Vagina (tissue), 2 donors: ENCODE measurements at places on chromosomes 7 and 10.

GRCh38 chr7:94425546-94425945 lies 30.9 kb downstream of the COL1A2 start:
- peak overlapping the region; percentile 79 for H3K27ac ChIP-seq
- H3K36me3 ChIP-seq: peaks cover 60% of the 10 kb centered on the region
- no peaks in the 10 kb centered on the region for H3K27me3 ChIP-seq
- no peak for DNase-seq

GRCh38 chr10:132362151-132362611 lies 30.2 kb downstream of the LRRC27 start:
- H3K4me1 ChIP-seq: no peaks in the 10 kb centered on the region
- no peak overlapping the region for H3K27ac ChIP-seq
- H3K4me3 ChIP-seq: no peak overlapping the region
- H3K27me3 ChIP-seq: no peaks in the 10 kb centered on the region

GRCh38 chr7:1516586-1517251 lies 12.5 kb upstream of the INTS1 start:
- no peak overlapping the region for H3K27ac ChIP-seq
- H3K27me3 ChIP-seq: no peaks in the 10 kb centered on the region
- no peak overlapping the region for H3K4me3 ChIP-seq
- peaks cover 17% of the 10 kb centered on the region for H3K4me1 ChIP-seq

DNA sequence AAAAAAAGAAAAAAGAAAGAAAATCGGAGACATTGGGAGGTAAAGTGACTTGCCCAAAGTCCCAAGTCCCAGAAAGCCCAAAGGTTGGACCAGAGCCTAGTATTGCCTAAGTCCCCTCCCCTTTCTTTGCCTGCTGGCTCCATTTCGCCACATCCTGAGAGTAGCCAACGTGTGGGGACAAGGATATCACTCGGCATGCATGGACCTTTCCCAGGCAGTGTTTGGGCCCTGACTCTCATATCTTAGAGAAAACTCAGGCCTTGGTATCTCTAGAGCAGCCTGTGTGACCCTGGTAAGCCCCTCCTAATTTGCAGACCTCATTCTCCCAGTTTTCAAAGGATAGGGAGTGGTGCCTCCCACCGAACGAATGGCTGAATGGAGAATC lies 294.2 kb upstream of the ZMIZ1 start:
- H3K27me3 ChIP-seq: no peaks in the 10 kb centered on the region
- peaks cover 42% of the 10 kb centered on the region for H3K4me1 ChIP-seq

- H3K27ac ChIP-seq: no peak overlapping the region
- peaks cover 10% of the 10 kb centered on the region for H3K27me3 ChIP-seq
- H3K4me1 ChIP-seq: peaks cover 20% of the 10 kb centered on the region
- H3K36me3 ChIP-seq: no peaks in the 10 kb centered on the region
- peak overlapping the region; percentile 41 for H3K4me3 ChIP-seq
Observed at GRCh38 chr7:43112941-43113621, 634 bp downstream of the HECW1 start.

- H3K36me3 ChIP-seq: no peaks in the 10 kb centered on the region
- H3K27me3 ChIP-seq: no peaks in the 10 kb centered on the region
- H3K27ac ChIP-seq: no peak overlapping the region
- H3K4me3 ChIP-seq: no peak overlapping the region
- no peaks in the 10 kb centered on the region for H3K4me1 ChIP-seq
- DNase-seq: no peak
Observed at GRCh38 chr7:17070231-17070708, 188.5 kb upstream of the AGR3 start.

DNA sequence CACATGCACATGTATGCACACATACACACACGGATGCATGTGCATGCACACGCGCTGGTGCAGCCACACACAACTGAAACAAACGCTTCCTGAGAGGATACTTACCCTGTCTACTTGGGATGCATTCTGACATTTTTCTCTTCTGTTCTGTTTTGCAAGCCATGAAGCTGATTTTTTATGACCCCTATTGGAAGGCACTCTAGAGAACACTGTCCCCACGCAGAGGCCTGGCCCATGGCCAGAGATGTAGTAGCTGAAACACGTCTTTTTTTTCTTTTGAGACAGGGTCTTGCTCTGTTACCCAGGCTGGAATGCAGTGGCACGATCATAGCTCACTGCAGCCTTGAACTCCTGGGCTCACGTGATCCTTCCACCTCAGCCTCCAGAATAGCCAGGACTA lies 47.9 kb downstream of the VWA2 start:
- H3K4me3 ChIP-seq: no peak overlapping the region
- H3K27ac ChIP-seq: no peak overlapping the region
- no peaks in the 10 kb centered on the region for H3K4me1 ChIP-seq
- H3K36me3 ChIP-seq: no peaks in the 10 kb centered on the region

GRCh38 chr10:14676732-14677131 lies 98.0 kb downstream of the FAM107B start:
- no peak for DNase-seq
- no peak overlapping the region for H3K27ac ChIP-seq
- no peaks in the 10 kb centered on the region for H3K36me3 ChIP-seq
- no peak overlapping the region for H3K4me3 ChIP-seq
- H3K27me3 ChIP-seq: no peaks in the 10 kb centered on the region

GRCh38 chr10:17174626-17175025 lies 26.8 kb downstream of the TRDMT1 start:
- no peak overlapping the region for H3K4me3 ChIP-seq
- H3K4me1 ChIP-seq: no peaks in the 10 kb centered on the region
- no peaks in the 10 kb centered on the region for H3K36me3 ChIP-seq
- no peaks in the 10 kb centered on the region for H3K27me3 ChIP-seq

DNA sequence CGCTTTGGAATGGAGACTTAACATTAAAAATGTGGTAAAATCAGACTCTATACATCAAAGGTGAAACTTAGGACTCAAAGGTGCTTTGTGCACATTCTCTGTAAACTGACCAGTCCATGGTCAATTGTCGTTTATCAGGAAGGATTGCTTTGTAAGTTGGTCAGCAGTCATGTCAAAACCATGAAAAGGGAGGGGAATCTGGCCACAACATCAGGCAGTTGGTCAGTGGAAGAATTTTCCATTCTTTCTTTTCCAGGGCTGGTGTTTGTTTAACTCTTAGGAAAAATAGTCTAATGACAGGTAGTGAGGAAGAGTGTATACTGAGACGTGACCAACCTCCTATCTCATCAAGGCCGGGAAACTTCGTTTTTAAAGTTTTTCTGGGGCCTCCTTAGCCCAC lies 226.5 kb downstream of the ADK start:
- no peaks in the 10 kb centered on the region for H3K36me3 ChIP-seq
- no peak for DNase-seq
- no peak overlapping the region for H3K27ac ChIP-seq
- H3K27me3 ChIP-seq: no peaks in the 10 kb centered on the region

- no peaks in the 10 kb centered on the region for H3K27me3 ChIP-seq
- H3K4me3 ChIP-seq: no peak overlapping the region
- H3K36me3 ChIP-seq: no peaks in the 10 kb centered on the region
- DNase-seq: no peak
- H3K27ac ChIP-seq: no peak overlapping the region
- no peaks in the 10 kb centered on the region for H3K4me1 ChIP-seq
Observed at GRCh38 chr10:37734971-37735370, 122.4 kb downstream of the ZNF248 start.

GRCh38 chr10:111240348-111240747 lies 163.5 kb downstream of the ADRA2A start:
- no peaks in the 10 kb centered on the region for H3K27me3 ChIP-seq
- H3K4me3 ChIP-seq: no peak overlapping the region
- DNase-seq: no peak
- no peaks in the 10 kb centered on the region for H3K4me1 ChIP-seq
- no peak overlapping the region for H3K27ac ChIP-seq
- no peaks in the 10 kb centered on the region for H3K36me3 ChIP-seq
